ENCODE measurements at places on chromosomes 2 and 18. TPM values are rescaled to one million over a fixed set of nuclear protein-coding genes. Genes with fewer than 3 reads are reported as not detected.

RBM43 gene
- 2.2 TPM for total RNA-seq

DSG3 gene
- total RNA-seq = not detected

SYT4 gene
- total RNA-seq = 1.9 TPM

SERPINB3 gene
- total RNA-seq = not detected

UNC50 gene
- total RNA-seq = 28.5 TPM

G6PC2 gene
- not detected for total RNA-seq

Data from left ventricle myocardium superior (tissue), 1 donor.